ENCODE measurements at places on chromosomes 6 and 20.

GRCh38 chr6:105212587-105212986 is 32.8 kb upstream of the POPDC3 start:
- DNase-seq: no peak

DNA sequence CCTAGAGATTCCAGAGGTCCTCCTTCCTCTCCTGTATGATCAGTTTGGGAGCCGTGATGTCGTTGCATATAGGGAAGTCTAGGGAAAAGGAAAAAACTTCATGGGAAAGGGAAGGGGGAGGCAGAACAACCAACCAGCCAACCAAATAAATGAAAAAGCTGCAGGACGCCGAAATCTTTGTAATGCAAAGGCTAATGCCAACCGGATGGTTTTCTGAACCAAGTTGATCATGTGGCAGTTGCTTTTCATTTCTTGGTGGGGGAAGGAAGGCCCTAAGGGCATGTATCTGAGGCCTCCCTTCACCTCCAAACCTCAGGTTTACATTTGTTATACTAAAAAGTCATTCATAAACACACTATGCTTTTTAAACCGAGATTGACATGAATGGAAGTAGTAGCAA is 167.2 kb downstream of the ARID1B start:
- DNase-seq: no peak

- DNase-seq: no peak
Observed at GRCh38 chr6:30127238-30128093, 8.5 kb upstream of the TRIM40 start.

- peak; percentile 2 for DNase-seq
Observed at GRCh38 chr20:20237093-20237959, 130.6 kb upstream of the INSM1 start.

DNA sequence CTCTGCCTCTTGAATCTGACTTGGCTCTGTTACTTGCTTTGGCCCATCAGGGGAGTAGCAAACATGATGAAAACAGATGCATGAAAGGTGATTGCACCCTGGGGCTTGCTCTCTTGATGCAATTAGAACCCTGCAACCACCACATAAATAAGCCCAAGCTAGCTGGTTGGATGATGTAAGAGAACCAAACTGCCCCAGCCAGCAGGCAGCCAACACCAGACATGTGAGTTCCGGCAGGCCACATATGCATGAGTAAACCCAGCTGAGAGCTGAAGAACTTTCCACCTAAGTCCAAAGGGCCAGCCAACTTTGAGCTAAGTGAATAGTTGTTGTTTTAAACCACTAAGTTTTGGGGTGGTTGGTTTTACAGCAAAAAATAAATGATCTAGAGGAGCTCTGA is 268.4 kb downstream of the FARS2 start:
- DNase-seq: no peak

DNA sequence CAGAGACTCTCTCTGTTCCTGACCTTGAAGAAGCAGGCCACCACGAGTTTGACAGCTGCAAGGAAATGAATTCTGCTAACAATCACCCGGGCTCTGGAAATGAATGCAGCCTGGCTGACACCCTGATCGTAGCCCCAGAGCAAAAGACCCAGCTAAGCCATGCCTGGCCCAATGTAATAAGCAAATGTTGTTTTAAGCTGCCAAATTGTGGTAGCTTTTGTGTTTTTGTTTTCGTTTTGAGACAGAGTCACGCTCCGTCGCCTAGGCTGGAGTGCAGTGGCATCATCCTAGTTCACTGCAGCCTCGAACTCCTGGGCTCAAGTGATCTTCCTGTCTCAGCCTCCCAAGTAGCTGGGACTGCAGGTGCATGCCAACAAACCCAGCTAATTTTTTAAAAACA is 3.3 kb upstream of the OXT start:
- DNase-seq: no peak

DNA sequence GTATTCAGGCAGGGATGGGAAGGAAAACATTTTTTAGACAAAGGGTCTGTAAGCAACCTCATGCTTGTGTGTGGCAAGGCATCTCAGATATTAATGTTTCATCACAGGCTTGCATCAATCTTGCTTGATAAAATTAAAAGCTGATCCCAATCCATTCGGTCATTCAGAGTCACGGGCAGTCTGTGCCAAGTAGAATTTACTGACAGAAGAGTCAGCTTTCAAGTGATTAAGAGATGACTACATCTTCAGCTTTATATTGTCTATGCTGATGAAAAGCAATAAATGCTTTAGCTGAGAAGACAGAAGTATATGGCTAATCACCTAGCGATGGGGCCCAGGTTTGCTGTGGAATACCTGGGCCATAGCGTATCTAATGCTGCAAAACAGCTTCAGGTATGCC is 3.5 kb downstream of the PLEKHG1 start:
- no peak for DNase-seq

- DNase-seq: no peak
Observed at GRCh38 chr6:119192200-119192599, 113.7 kb upstream of the FAM184A start.

DNA sequence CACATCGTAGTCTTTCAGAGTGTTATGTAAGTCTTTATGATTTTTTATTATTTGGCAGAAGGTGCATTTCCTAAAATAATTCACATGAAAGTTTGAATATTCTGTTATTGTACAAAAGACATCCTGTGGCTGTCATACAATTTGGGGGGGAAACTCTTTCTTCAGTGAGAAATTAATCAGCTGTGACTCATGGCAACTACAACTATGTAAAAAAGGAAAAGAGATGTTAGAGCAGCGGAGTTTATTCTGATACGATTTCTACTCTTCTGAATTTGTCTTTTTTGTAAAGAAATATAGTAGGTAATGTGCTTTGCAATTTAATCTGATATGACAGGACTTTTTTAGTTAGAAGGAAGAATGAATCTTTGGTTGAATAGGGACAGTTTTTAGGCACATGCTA is 14.2 kb downstream of the COL19A1 start:
- DNase-seq: no peak

GRCh38 chr20:41072915-41073314 is 44.3 kb downstream of the TOP1 start:
- DNase-seq: no peak

DNA sequence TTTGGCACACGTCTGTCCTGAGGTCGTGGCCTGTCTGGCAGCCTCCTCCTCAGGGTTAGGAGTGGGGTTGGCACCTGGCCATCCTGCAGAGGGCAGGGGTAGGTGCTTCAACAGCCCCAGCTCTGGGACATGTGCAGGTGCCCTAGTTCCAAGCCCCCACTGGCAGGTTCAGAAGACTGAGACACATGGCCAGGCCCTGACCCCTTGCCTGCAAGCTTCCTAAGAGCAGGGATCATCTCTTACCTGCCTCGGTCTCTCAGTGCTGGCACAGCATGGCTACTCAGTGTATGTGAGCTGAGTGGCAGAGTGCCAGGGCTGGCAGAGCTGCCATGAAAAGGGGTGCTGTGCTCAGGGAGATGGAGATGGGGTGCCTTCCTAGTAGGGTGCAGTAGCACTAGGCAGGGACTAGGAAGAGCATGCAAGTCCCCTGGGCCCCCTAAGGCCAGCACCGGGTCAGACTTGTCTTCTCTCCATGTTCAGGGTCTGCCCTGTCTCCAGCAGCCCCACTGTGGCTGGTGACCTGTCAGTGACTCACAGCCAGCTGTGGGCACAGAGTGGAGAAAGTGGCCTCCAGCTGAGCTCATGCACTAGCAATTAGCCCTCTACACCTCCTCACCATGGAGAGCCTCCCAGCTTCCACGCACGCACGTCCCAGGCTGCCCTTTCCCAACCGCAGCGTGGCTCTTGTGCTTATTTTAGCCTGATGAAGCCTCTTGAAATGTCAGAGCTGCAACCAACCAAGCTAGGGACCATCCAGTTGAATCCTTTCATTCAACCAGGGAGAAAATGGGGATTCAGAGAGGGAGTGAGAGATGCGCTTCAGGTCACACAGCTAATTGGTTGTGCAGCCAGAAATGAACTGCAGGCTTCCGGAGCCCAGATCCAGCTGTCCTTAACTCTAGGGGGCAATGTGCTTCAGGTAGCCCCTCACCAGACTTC is 116.6 kb downstream of the MRPL14 start:
- no peak for DNase-seq

DNA sequence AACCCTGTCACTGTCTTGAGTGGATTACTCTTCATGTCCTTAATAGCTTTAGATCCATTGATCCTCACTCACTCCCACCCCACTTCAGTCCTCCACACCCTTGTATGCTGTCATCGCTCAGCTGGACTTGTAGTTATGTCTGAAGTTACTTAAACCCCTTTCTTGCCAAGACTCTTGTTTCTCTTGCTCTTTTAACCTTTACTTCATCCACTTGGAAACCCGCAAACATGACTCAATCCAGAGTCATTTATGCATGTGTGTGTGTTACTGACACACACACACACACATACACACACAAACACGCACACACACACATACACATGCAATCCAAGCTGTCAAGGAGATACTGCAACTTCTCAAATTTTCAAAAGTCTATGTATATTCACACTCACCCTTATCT is 341.8 kb downstream of the SYNE1 start:
- no peak for DNase-seq

DNA sequence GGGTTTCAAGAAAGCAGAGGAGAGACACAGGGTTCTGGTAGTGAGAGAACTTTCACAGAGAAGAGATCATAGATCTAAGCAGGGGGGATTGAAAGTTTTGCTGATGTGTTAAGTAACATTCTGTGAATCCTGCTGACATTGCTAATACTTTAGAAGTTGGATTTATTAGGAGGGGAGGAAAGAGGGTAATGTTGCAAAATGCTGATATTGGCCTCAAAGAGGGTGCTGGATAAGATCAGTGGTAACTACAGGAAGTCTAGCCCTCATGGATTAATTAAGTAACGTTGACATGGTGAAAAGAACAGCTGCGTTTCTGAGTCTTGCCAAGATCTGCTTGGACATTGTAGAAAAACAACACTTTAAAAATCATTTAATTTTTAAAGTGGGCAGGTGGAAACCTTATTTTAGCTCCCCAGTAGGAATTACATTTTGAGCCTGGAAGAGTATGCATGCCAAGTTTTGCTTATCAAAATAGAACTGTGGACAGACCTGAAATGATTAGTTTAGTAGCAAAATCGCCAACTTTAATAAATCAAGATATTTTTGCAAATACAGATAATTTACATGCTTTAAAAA is 606.0 kb upstream of the HTR1E start:
- no peak for DNase-seq

DNA sequence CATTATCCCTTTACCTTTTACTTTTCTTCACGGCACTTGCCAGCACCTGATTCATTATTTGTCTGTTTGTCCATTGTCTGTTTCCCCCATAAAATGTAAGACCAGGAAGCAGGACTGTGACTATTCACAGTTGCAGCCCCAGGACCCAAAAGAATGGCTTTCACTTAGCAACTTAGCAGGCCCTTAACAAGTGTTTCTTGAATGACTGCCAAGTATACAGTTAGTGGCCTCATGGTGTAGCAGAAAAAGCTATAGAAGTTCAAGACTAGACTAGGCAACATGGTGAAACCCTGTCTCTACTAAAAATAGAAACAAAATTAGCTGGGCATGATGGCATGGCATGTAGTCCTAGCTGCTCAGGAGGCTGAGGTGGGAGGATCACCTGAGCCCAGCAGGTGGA is 4.3 kb downstream of the SLC26A8 start:
- no peak for DNase-seq

DNA sequence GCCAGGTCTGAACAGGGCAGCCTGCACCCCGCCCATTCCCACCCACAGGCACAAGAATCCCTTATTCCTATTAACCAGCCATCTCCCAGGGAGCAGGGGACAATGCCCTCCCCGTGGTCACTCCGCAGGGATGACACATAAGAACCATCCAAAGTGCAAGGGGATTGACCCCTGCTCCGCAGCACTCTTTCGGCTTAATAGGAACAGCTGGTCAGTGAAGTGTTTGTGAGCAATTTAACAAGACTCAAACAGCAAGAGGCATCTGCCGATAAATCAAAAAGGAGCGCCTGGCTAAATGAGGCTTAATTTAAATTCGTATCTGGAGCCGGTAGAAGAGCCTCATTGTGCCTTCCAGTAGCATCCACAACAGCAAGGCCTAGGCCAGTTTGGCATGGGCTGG is 389.4 kb downstream of the RNGTT start:
- no peak for DNase-seq

GRCh38 chr6:116210750-116211425 is 43.0 kb downstream of the TSPYL4 start:
- no peak for DNase-seq

GRCh38 chr6:167588920-167589614 is 237.6 kb upstream of the AFDN start:
- DNase-seq: no peak

GRCh38 chr20:51354191-51354768 is 188.2 kb downstream of the NFATC2 start:
- no peak for DNase-seq

DNA sequence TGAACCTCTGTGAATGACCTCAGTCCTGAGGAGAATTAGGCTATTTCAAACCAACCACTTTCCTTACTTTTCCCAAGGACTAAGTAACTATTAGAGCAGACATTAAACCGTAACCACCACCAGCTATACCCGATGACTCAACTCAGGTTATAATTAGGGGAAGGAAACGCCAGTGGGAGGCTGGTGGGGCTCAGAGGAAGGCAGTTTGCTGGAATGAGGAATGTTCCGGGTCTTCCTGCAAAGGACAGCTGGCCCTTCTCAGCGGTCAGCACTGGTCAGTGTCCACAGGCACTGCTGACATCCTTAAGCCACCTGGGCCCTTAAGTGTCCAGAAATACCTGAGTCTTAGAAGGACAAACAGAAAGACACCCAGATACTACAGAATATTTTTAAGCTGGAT is 515.2 kb downstream of the MAFB start:
- no peak for DNase-seq
